A172 (cell line): ENCODE measurements at places on chromosomes 16 and 17. TPM values are rescaled to one million over a fixed set of nuclear protein-coding genes. Genes with fewer than 3 reads are reported as not detected.

The CMTM2 gene
- total RNA-seq = not detected in 2 replicates

DNA sequence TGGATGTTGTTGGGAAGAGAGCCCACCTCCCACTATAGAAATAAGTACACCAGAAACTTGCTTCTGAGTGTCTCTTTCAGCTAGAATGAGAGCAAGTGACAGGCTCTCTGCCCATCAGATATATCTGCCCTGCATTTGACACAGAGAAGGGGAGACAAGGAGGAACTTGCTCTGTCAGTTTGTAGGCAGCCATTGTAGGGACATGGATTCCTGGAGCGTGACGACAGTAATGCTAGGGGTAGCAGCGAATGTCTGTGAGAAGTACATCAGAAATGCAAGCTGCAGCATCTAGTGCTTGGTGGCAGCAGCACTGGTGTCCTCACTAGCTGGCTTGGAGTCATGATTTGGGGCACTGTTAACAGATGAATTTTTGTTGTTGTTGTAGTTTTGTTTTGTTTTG, 23.0 kb downstream of the ZNF200 start:
- no peak for DNase-seq

- DNase-seq = no peak
These were observed 17.7 kb downstream of the PLCG2 start for GRCh38 chr16:81796583-81797346.

DNA sequence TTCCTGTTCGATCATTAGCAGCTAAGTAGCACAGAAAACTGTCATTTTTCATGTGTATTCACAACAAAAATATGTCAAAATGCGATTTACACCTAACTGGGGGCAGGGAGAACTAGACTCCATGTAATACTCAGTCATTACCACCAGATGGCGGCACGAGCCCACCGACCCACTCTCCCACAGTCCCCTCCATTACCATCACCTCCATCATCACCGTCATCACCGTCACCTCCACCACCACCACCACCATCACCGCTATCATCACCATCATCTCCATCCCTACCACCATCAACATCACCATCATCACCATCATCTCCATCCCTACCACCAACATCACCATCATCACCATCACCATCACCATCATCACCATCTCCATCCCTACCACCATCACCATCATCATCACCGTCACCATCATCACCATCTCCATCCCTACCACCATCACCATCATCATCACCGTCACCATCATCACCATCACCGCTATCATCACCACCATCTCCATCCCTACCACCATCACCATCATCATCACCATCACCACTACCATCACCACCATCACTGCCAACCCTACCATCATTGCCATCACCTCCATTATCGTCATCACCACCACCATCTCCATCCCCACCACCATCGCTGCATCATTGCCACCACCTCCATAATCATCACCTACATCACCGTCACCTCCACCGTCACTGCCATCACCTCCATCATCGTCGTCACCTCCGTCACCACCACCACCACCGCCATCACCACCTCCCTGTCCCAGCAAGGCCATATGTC, 14.4 kb downstream of the NDUFAF8 start:
- DNase-seq = peak; percentile 52

DNA sequence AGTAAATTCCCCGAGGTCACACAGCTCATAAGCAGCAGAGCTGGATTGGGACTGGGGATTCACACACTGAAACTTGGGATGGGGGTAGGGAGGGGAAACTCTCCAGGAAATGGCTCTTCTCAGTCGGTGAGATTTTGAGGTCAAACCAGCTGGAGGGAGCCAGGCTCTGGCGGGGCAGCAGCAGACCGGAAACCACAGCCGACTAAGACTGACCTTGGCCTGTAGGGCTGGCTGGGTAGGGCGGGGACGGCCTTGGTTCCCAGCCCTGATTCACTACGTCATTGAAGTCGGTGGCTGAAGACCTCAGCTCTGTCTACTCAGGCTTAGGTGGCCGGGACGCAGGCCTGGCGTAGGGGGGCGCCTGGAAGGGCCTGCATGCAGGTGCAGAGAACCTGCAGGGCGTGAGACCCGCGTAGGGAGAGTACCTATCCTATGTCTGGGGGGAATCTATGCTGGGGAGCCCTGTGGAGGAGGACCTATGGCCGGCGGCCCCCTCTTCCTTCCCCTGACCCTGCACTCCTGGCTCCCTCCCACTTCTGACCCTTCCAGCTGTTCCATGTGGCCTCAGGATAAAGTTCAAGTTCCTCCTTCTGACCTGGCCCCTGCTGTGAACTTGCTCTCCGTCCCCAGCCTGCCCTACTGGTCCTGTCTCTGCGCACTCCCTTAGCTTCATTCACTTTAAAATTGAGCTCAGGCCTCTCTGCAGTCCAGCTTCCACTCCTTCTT, 11.9 kb upstream of the SLC4A1 start:
- peak; percentile 99 for DNase-seq

- peak; percentile 76 for DNase-seq
These were observed 31.3 kb downstream of the SPOP start for GRCh38 chr17:49646391-49647255.

DNA sequence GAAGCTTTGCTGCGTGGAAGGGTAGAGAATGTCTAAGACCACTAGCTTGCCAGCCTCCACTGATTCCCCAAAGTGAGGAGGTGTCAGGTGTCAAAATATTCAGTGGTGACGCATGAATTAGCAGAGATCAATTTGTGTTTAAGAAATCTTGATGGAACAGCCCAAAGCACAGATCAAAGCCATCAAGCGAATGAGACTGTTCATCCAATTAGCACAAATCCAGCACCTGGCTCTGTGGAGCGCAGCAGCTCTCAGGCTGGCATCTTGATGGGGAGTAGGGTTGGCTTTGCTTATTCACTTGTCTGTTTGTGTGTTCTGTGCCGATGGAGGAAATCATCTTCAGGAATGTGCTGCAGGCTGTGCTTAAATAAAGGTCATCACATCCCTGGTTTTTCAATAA, 456.8 kb upstream of the CCL2 start:
- DNase-seq = no peak
